ENCODE measurements at places on chromosomes 3 and 15.

- no peak for DNase-seq
Observed at GRCh38 chr3:64552966-64553365, 134.8 kb downstream of the ADAMTS9 start.

- no peak for DNase-seq
Observed at GRCh38 chr3:53005338-53005737, 40.5 kb downstream of the SFMBT1 start.

GRCh38 chr15:101191242-101191641 is 60.6 kb downstream of the CHSY1 start:
- DNase-seq = no peak

DNA sequence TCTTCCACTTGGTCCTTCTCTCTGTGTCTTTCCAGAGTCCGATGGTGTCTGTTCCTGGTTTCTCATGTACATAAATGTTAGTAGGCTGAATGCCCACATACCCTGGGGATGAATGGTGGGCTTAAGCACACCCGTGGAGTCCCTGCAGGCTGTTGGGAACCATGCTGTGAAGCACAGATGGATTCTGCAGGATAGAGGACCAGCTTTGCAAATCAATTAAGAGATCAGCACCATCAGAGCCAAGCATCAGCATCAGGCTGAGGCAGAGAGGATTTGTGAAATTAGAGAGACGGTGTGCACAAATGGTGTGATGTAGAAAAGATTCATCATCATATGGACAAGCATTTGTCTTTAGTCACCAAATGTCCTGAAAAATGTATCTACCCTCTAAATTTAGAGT is 127.1 kb downstream of the SV2B start:
- DNase-seq = no peak

DNA sequence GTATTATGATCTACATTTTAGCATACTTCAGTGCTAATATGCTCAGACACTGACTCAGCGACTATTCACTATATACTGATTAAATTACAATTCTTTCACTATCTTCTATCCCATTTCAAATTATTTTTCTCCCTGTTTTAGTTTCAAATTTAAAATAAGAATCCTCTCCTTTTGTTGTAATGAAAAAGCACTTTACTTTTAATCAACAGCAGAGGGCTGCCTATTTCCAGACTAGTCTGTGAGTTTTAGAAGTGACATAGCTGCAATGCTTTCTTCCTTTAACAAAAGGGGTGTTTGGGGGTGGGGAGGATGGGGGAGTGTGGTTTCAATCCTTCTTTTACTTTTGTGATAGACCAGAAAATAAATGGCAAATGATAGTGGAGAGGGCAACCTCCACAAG is 2.4 kb downstream of the NEDD4 start:
- DNase-seq = no peak

DNA sequence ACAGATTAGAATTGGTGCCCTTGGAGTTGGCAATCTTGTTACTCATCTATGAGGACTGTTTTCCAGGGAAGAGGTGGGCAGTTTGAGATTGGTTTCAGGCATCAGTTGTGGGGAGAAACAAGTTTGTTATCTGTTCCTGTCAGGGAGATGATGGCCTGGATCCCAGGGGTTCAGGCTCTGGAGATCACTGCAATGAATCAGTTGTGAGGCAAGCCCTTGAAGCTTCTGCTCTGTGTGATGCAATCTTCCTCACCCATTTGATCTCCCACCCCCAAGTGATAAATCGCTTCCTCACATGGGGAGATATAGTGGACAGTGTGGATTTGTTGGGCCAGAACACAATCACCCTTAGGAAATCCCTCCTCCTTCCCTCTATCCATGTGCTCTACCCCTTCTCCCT is 276.6 kb upstream of the LRTM1 start:
- no peak for DNase-seq

DNA sequence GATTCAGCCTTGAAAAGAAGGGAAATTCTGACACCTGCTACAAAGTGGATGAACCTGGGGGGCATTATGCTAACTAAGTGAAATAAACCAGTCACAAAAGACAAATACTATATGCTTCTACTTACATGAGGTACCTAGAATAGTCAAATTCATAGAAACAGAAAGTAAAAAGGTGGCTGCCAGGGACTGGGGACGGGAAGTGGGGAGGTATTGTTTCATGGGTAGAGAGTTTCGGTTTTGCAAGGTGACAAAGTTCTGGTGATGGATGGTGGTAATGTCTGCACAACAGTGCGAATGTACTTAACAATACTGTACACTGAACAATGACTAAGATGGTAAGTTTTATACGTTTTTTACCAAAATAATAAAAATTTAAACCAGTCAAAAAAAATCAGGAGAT is 4.8 kb downstream of the IDH2 start:
- DNase-seq = peak; percentile 58

DNA sequence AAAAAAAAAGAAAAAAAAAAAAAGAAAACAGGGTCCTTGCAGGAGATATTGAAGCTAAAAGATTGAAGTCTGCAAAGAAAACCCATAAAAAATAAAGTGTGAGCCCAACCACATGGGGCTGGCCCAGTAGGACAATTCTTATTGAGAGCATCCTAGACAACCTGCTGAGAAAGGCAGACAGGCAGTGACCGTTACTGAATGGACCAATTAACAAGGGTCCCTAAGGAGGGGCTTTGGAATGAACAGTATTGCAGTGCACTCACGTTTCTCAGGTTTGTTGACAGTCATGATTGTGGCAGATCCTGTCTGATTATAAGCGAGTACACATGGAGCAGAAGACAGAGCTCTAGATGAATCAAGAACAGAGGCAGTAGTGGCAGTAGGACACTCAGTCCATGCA is 168.6 kb downstream of the LSAMP start:
- no peak for DNase-seq

GRCh38 chr15:87631093-87631492 is 625.4 kb downstream of the NTRK3 start:
- DNase-seq = no peak

GRCh38 chr3:108780235-108780634 is 23.0 kb upstream of the RETNLB start:
- DNase-seq = peak; percentile 51

GRCh38 chr3:57903124-57903890 is 104.9 kb upstream of the FLNB start:
- no peak for DNase-seq

GRCh38 chr3:68271145-68271544 is 616.7 kb upstream of the SUCLG2 start:
- DNase-seq = no peak
